ENCODE measurements at places on chromosomes 5 and 9.

DNA sequence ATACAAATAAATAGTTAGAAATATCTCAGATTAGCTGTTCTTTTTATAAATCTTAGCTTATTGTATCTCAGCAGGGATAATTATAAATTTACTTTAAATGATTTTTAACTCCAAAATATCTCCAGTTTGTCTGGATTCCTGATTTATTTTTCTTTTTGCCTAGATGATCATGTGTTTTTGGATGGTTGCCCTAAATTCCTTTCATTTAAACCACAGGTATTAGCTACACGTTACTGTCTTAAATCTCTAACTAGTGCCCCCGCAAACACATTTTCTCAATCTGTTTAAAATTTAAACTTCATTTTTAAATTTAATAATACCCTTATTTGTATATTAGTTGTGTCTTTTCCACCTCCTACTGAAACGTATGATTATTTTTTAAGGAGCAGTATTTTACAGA, 5.6 kb downstream of the FER start:
- no peak for DNase-seq

- no peak for DNase-seq
Measured at GRCh38 chr9:135335691-135336181, 143.8 kb upstream of the PPP1R26 start.

GRCh38 chr5:173909199-173909598, 21.1 kb downstream of the CPEB4 start:
- no peak for DNase-seq

DNA sequence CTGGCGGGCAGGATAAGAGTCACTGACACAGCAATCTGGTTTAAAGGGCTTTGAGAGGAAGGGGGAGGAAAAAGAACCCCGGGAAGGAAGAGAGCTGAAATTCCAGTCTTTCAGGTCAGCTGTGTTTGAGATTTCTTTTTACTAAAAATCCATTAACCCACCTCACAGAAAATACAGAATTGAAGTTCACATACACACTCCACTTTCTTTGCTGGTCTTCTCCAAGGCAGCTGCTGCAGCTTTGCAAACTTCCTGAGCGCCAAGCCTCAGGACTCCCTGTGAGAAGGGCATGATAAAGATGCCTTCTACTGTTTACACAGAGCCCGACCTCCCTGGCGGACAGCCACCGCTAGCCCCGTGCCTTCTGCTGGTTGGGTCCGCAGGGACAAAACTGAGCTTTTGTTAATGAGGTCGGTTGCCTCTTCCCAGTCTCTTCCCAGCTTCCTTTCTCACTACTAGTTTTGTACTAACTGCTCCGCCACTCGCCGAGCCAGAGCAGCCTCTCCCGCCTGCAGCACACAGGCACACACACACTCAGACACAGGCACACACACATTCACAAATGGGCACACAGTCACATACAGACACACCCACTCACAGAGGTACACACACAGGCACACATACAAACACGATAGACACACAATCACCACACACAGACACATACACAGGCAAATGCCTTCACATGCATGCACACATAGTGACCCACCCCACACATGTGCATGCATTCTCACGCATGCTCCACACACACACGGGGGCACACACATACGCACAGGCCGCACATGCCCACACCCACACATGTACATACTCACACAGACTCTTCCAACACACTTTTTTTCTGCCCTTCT, at the start of gene FREM1:
TSS of gene FREM1 (minus strand) at position 468 of the 845 bp plus-strand sequence. CDS start 41,451 bp downstream, outside the sequence.
- DNase-seq = no peak

GRCh38 chr9:69141851-69142250, 32.2 kb upstream of the TJP2 start:
- no peak for DNase-seq

GRCh38 chr9:87189006-87189405, 241.7 kb upstream of the GAS1 start:
- no peak for DNase-seq

DNA sequence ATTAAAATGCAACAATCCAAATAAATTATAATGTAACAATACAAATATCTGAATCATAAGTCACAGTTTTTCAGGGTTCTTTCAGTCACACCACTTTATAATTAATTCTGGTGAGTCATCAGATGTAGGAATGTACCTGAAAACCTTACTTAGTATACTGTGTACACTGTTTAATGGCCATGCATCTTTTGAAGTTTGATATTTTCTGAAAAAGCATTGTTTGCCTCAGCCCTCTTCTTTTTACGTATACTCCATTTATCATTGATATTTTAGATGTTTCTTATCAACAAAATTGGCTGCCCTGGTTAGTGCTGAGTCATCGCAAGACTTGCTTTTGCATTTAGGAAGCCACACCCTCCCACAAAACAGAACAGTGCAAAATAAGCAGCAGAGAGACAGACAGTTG, 218.6 kb downstream of the PJA2 start:
- no peak for DNase-seq

GRCh38 chr9:28423255-28423654, 850.0 kb upstream of the C9orf72 start:
- no peak for DNase-seq

- DNase-seq = no peak
Measured at GRCh38 chr5:159257007-159257406, 6.1 kb upstream of the UBLCP1 start.

GRCh38 chr5:97538912-97539311, 355.9 kb upstream of the RIOK2 start:
- DNase-seq = no peak

GRCh38 chr5:28328681-28329080, 1290.3 kb upstream of the CDH9 start:
- DNase-seq = no peak

GRCh38 chr5:29697785-29698414, 1495.6 kb upstream of the CDH6 start:
- DNase-seq = no peak

GRCh38 chr5:37370550-37370863, 399 bp downstream of the NUP155 start:
- no peak for DNase-seq

DNA sequence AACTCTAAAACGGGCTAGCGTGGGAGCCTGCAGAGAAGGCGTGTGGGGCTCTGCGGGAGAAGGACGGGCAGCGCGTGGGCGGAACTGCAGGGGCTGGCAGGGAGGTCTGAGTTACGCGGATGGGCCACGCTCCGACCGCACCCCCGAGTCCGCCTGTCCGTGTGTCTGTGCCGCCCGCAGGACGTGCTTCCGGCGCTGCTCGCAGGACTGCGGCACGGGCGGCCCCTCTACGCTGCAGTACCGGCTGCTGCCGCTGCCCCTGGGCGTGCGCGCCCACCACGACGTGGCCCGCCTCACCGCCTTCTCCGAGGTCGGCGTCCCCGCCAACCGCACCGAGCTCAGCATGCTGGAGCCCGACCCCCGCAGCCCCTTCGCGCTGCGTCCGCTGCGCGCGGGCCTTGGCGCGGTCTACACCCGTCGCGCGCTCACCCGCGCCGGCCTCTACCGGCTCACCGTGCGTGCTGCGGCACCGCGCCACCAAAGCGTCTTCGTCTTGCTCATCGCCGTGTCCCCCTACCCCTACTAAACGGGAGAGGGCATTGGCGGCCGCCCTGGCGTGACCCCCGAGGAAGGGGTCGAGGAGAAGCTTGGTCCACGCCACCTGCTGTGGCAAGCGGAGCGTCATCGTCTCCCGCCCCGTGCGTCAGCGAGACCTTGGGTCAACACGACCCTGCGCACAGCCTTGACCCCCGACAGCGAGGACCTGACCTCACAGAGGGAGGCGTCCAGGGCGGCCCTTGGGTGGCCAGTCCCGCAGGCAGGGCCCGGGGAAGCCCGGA, 11.4 kb upstream of the ASS1 start:
- peak; percentile 53 for DNase-seq

- no peak for DNase-seq
Measured at GRCh38 chr9:70594386-70594944, 180.0 kb upstream of the KLF9 start.

DNA sequence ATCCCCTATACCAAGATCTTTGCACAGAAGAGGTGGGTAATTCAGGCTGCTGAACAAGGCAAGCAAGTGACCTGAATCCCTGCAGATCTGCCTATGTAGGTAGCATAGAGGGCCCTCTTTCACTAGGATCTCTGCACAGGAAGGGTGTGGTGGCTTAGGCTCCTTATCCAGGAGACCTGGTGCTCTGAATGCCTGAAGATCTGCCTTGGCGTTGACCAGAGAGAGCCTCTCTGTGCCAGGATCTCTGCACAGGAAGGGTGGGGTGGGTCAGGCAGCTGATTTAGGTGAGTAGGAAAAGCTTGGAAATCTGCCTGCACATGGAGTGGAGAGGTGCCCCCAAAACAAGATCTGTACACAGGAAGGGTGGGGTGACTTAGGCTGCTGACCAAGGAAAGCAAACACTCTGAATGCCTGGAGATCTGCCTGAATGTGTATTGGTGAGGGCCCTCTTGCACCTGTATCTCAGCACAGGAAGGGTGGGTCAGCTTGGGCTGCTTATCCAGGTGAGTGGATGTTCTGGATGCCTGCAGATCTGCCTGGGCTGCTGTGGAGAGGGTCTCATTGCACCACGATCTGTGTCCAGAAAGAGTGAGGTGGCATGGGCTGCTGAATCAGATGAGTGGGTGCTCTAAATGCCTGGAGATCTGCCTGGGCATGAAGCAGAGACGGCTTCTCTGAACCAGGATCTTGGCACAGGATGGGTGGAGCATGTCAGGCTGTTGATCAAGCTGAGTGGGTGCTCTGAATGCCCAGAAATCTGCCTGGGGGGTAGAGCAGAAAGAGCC, 365.9 kb downstream of the DMAC1 start:
- DNase-seq = no peak

DNA sequence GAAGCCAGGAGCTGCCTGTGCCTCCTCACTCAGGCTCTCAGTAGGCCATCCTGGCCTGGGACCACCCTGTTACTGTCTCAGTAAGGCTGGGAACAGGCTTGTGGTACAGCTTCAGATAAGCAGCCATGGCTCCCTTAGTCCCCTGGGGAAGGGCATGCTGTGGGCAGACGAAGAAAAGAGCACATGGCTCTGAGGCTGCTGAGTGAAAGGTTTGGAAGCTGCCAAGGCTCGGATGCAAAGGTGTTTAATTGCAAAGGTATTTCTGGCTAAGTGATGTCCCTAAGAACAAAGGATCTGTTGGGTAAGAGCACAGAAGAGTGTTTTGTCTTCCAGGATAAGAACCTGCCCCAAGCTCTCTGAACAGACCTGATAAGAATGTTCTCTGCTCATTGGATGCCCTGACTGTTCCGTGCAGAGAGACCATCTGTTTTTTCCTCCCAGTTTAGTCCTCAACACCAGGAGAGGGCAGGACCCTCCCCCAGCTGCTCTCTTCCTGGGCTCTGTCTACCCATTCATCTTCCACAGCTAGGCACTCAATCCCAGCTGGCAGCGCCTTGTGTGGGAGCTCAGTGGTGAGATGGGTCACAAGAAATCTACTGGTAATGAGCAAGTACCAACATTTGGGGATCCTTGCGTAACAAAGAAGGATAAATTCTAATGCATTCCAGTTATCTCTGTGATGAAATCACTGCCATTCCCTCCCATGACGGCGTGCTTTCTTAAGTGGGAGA, 17.7 kb downstream of the ANGPTL2 start:
- no peak for DNase-seq

DNA sequence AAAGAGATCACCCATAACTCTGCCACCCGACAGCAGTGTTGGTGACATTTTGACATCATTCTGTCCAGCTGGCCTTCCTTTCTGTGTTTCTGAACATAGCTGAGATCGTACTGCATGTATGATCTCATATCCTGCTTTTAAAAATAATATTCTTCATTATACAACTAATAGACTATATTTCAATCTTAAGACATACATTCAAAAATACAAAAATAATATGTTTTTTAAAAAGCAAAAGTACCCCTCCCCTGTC, 47.7 kb upstream of the RPL26L1 start:
- DNase-seq = no peak

DNA sequence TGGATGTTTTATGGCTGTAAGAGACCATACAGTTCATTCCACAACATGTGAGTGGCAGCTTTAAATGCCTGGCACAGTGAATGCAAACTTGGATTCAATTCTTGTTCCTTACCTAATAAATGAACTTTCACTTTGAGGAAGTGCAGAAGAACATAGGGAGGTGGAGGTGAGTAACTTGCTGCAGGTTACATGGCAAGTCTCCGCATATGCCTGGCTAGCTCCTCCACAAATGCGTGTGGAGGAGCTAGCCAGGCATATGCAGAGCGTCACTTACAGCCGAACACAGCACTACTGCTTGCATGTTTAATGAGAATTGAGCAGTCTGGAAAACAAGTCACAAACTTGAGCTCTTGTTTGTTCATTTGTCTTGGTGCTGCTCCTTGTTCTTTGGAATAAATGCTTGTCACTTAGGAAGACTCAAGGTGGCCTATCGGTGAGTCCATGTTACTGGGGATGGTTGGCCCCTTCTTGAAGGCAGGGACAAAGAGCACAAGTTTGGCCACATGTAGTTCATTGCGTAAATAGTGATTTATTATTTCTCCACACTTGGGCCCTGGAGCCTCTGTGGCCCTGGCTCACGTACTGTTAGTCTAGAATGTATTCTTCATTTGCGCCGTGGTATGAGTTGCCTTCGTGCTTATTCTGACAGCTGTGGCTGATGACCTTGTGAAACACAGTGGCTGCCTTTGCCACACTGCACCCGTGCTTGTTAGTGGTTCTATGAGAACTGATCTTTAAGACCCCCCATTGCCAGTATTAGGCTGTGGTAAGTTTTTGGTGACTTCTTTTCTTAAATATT, 3.1 kb downstream of the ISOC1 start:
- DNase-seq = peak; percentile 2

GRCh38 chr5:134423376-134423775, 11.7 kb upstream of the CDKN2AIPNL start:
- DNase-seq = no peak

DNA sequence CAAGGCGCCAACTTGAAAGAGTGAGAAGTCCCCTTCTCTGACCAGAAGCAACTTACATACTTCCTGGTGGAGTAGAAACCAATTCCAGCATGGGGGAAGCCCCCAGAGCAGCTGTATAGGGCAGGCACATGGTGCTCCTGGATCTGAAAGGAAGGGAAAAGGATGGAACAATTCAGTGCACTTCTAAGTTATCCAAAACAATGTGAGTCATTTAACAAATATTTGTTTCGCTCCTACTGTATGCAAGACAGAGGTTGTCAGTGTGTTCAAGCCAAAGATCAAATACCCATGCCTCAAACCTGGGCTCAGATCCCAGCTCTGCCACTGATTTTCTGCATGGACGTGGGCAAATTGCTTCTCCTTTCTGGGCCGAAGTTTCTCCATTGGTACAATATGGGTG, 67.1 kb downstream of the LHX2 start:
- no peak for DNase-seq

GRCh38 chr9:121700165-121700831, 48.9 kb downstream of the DAB2IP start:
- peak; percentile 11 for DNase-seq

GRCh38 chr5:135262364-135262763, 136.7 kb downstream of the MACROH2A1 start:
- DNase-seq = no peak

DNA sequence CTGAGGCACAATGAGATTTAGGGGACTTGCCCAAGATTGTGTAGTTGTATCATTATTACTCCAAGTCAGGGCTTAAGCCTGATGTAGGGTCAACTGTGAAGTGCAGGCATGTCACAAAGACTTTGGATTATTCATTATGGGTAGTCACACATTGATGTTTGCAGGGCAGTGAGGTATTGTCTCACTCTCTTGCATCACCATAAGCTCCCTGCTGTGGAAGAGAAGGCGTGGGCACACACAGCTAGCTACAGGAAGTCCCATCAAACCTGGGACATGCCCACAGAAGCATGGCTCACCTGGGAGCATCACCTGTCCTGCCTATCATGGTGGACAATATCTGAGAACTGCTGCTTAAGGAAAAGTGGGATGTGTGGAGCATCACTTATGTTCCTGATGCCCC, 42.1 kb downstream of the TMOD1 start:
- DNase-seq = no peak

- DNase-seq = no peak
Measured at GRCh38 chr5:45376417-45376816, 319.8 kb downstream of the HCN1 start.
